ENCODE measurements at places on chromosomes 4 and X. TPM values are rescaled to one million over a fixed set of nuclear protein-coding genes. Genes with fewer than 3 reads are reported as not detected.
A peak's percentile ranks its signal among the peaks of the same experiment; 100 is the strongest.

Gene KLF8
- 0.83 TPM for total RNA-seq

DNA sequence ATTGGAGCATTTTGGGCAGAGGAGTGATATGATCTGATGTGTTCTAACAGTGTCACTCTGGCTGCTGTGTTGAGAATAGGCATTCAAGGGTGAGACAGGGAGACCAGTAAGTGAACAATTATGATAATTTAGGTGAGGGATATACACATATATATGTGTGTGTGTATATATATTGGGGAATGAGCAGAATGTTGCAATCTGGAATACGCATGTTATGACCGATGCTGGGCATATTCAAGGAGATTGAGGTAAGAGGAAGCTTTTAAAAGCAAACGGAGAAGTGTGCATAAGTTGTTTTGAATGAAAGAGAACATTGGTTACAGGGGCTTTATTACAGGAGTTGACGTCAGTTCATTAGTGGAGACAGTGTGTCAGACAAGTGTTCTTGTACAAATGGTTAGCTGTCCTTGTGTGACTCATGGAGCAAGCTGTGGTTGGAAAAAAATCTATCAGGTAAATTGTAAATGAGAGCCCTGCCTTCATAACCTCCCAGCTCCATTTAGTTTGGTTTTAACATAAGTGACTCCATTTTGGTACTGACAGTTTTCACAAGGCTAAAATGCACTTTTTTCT, 442.5 kb upstream of the LCORL start:
- H3K27me3 ChIP-seq = no peaks in the 10 kb centered on the region
- H3K27ac ChIP-seq = no peak overlapping the region
- no peaks in the 10 kb centered on the region for H3K36me3 ChIP-seq
- no peak for DNase-seq
- H3K4me1 ChIP-seq = no peaks in the 10 kb centered on the region

Gene XK
- total RNA-seq = 11.3 TPM

GRCh38 chrX:103175944-103176753, 38.8 kb upstream of the BEX4 start:
- H3K36me3 ChIP-seq = no peaks in the 10 kb centered on the region
- H3K4me3 ChIP-seq = peak overlapping the region; percentile 43
- H3K27ac ChIP-seq = no peak overlapping the region
- H3K4me1 ChIP-seq = peaks cover 6% of the 10 kb centered on the region

Gene LDB2
- total RNA-seq = not detected

- no peaks in the 10 kb centered on the region for H3K27me3 ChIP-seq
- no peaks in the 10 kb centered on the region for H3K4me1 ChIP-seq
Observed at GRCh38 chrX:143623657-143624056, 12.2 kb downstream of the SLITRK4 start.

DNA sequence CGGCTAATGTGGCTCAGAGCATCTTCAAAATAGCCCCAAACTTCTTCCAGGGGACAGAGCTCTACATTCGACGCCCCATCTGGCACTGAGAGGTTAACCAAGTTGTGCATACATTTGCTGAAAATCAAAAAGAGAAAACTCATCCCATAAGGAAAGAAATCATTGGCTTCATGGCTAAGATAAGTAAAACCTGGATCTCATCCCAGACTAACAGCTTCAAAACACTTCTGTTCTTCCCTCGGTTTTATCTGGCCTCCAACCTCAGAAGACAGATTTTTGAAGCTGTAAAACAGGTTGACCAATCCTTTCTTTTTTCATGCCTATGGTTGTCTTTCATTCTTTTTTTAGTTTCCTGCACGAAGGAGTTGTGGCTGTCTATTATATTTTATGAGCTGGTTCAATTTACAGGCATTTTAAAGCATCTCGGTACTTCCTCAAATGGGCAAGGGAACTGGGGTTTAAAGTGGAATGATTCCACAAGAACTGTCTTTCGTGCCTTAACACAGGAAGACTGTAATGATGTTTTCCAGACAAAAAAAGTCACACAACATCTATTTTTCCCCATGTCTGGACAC, 107.6 kb downstream of the DLG3 start:
- no peak overlapping the region for H3K27ac ChIP-seq
- H3K27me3 ChIP-seq = no peaks in the 10 kb centered on the region
- H3K4me3 ChIP-seq = no peak overlapping the region
- no peak for DNase-seq
- no peaks in the 10 kb centered on the region for H3K36me3 ChIP-seq

- H3K27ac ChIP-seq = no peak overlapping the region
- H3K4me3 ChIP-seq = no peak overlapping the region
- no peak for DNase-seq
- H3K36me3 ChIP-seq = peaks cover 9% of the 10 kb centered on the region
- peaks cover 26% of the 10 kb centered on the region for H3K4me1 ChIP-seq
- no peaks in the 10 kb centered on the region for H3K27me3 ChIP-seq
Observed at GRCh38 chr4:6890358-6890757, 19.3 kb upstream of the TBC1D14 start.

Gene GAGE13
- total RNA-seq = not detected

DNA sequence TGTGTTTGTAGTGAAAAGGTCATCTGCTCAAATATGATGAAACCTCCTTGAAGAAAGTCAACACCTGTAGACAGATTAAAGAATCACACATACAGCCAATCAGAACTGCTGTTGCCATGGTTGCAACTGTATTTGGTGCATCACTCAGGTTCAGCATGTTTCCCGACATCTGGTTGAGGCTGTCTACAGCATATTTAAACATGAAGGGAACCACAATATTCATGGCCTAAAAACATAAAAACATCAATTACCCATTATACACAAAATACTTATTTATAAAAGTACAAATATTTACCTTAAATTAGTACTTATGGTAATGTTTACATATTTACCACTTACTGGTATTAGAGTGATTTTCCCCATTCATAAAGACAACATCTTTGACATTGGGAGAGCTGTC, 79.7 kb downstream of the ABCB7 start:
- H3K4me3 ChIP-seq = no peak overlapping the region
- H3K27me3 ChIP-seq = no peaks in the 10 kb centered on the region
- H3K36me3 ChIP-seq = no peaks in the 10 kb centered on the region

GRCh38 chr4:129098531-129099001, 2.6 kb downstream of the C4orf33 start:
- no peaks in the 10 kb centered on the region for H3K4me1 ChIP-seq
- H3K36me3 ChIP-seq = peaks cover 6% of the 10 kb centered on the region
- no peak for DNase-seq
- no peak overlapping the region for H3K27ac ChIP-seq

Gene PDZD4
- 0.59 TPM for total RNA-seq

- no peaks in the 10 kb centered on the region for H3K27me3 ChIP-seq
- no peaks in the 10 kb centered on the region for H3K36me3 ChIP-seq
- no peaks in the 10 kb centered on the region for H3K4me1 ChIP-seq
- no peak overlapping the region for H3K27ac ChIP-seq
Observed at GRCh38 chr4:72896515-72896914, 173.0 kb downstream of the COX18 start.
